Stimulated activated CD4-positive, alpha-beta T cell treated with anti-CD3 and anti-CD28 coated beads, Interleukin-1b, Interleukin-23, amount 100 ng/mL, for 1 hour (primary cell): ENCODE measurements at places on chromosomes 2 and 18.

GRCh38 chr18:48126240-48126639 lies 195.8 kb upstream of the SMAD2 start:
- no peak for DNase-seq

- DNase-seq = no peak
Measured at GRCh38 chr2:130996691-130997090, 96.6 kb downstream of the FAM168B start.

GRCh38 chr18:66993492-66993891 lies 389.6 kb upstream of the CDH19 start:
- no peak for DNase-seq

GRCh38 chr2:1543776-1544477 lies 130.7 kb downstream of the TPO start:
- DNase-seq = no peak

- DNase-seq = no peak
Measured at GRCh38 chr18:63472380-63472779, 4.4 kb upstream of the SERPINB5 start.

DNA sequence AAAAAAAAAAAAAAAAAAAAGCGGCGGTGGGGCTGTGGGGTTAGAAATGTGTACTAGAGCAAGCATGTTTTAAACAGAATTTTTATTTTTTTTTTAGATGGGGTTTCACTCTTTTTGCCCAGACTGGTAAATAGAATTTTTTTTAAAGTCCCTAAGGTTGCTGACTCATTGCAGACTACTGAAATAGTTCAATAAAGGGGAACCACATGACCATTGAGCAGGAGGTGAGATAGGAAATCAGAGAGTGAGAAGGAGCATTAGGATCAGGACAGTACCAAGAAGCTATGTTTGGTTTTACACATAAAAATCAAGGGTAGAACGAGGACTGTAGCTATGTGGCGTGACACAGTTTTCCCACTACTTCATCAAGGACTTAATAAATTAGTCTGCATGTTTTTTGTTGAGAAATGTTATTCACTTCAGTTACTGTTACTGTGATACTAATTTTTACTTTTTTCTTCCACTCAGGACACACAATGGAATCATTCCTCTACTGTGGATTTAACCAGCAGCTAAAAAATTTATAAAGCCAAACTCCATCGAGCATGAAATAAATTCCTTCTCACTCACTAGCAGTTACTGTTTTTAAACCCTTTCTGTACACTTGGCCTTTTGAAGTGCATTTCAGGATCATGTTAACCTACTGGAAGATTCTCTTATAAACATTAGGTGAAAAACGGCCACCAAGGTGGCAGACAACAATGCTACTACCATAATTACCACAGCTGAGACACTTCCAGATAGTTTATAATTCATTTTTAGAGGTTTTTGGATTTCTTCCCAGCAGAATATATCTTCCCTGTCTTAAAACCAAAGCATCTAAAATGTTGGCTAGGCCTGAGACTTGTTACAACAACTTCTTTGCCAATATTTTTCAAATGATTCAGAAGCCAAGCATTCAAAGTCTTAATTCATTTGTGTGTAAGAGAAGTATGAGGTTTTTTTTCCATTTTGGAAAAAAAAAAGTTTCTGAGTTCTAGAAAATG lies 33.2 kb downstream of the LAMA1 start:
- no peak for DNase-seq

- DNase-seq = no peak
Measured at GRCh38 chr18:48519431-48520100, 19.3 kb upstream of the CTIF start.

DNA sequence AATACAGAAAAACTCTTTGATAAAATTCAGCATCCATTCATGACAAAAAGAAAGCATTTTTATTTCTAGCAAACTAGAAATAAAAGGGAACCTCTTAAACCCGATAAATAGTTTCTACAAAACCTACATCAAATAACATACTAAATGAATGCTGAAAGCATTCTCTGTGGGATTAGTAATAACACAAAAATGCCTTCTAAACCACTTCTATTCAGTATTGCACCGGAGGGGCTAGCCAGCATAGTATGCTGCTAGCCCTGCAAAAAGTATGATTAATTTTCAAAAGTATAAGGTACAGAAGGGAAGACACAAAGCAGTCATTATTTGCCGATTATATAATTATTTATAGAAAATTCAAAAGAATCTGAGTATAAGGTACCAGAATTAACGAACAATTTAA lies 145.2 kb downstream of the DTNB start:
- no peak for DNase-seq
